ENCODE measurements at places on chromosomes 13 and 19.

GRCh38 chr13:37960427-37960826, 90.9 kb upstream of the TRPC4 start:
- DNase-seq, result no peak

- no peak for DNase-seq
Observed at GRCh38 chr13:65236841-65237418, 1993.2 kb downstream of the PCDH9 start.

GRCh38 chr13:97441368-97441767, 7.4 kb downstream of the RAP2A start:
- DNase-seq, result no peak

DNA sequence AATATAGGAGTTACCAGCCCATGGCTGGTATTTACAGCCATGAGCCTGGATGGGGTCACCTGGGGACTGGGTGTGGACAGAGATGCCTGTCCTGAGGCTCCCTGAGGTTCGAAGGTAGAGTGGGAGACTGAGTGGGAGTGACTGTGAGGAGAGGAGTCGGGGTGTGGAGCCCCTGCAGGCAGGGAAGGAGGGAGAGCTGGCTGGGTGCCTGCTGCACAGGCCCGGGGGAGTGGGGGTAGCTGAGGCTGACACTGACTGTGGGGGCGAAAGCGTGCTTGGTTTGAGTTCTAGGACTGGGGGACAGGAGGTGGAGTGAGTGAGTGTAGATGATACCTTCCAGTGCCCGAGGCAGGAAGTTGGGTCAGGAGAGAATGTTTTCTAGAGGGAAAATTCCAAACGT, 7.1 kb downstream of the RAB11B start:
- no peak for DNase-seq

DNA sequence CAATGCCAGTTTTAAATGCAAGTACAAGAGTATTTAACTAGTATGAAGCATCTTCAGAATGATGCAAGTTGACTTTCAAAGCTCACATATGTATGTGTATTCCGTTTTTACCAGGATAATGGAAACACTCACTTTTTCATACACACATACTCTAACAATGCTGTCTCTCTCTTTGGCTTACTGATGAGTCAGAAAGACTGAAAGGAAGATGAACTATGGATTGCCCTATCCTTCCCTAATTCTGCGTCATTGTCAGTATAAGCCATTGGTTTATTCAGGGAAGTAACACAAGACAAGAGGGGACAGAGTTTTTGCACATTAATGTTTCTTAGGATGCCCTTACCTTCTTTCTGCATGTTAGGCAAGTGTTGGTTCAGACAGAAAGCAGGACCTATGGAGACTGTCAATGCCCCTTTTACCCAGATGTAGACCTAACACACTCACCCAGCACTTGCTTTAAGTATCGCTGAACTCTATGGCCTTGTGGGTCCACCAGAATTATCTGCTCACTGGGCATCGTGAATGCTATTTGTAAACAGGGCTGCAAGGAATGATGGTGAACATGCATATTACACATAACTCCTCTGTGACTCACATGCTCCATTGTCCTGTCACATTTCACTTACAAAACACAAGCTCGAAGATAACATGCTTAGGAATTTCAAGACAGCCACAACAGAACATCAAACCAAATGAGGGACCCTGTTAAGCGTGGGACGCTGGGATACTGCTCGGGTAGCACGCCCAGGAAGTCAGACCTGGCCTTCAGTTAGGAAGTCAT, 10.0 kb upstream of the OXGR1 start:
- DNase-seq, result no peak

DNA sequence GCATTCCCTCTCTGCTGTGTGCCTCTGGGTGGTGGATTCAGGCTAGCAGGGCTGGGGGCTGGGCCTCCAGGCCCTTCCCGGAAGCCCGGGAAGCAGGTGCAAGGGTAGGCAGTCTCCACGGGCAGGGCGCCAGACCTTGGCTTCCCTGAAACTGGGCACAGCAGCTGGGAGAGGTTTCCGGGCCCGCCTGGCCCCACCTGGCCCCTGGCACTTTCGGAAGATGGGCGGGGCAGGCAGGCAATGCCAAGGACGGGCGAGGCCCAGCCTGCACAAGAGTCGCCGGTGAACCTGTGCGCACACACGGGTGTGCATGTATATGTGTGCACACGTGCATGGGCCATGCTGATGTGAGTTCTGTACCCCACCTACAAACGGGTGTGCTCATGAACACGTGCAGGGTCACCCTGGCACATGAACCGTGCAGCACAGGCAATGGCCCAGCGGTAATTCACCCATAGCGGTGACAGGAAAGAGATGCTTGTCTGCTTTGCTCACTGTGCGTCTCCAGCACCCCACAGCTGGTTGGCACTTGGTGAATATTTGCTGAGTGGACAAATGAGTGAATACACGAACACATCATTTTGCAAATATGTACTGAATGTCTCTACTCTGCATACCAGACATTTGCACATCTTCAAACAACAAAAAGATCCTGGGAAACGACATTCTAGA, 15.3 kb downstream of the GADD45B start:
- DNase-seq, result no peak

DNA sequence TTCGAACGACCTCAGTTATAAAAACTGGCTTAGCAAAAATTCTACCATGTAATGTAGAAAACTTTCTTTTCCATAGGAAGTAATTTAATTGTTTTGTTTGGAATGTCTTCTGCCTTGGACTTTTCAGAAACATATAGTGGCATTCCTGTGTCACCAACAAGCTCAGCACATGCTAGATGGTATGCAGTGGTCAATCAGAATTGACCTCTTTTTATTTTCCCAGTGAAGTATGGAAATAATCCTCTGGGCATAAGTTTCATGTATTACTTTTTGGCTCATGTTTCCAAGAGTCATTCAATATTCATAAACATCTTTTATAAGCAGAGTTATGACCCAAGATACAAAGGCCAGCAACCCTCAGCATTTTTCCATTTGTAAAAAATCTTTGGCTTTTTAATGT, 33.6 kb downstream of the NALCN start:
- DNase-seq, result no peak

GRCh38 chr13:112106478-112107141, 39.7 kb downstream of the SOX1 start:
- no peak for DNase-seq

DNA sequence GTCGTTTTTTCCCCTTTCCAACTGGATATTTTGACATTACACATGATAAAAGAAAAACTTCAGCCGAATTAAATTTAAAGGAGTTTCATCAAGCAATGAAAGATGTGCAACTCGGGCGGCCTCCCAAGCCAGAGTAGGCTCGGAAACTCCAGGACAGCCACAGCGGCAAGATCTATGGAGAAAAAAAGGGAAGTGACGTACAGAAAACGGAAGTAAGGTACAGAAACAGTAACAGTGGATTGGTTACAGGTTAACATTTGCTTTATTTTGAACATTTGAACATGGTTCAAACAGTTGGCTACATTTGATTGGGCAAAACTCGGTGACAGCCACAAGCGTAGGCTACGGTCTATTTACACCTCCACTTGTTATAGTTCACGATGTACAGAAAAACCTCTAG, 30.5 kb upstream of the FAM124A start:
- DNase-seq, result no peak

Measured in stimulated activated CD4-positive, alpha-beta T cell treated with anti-CD3 and anti-CD28 coated beads, Interleukin-1b, Interleukin-23, amount 100 ng/mL, for 1 hour (primary cell).